ENCODE measurements at places on chromosomes 7 and 10.

- no peak for DNase-seq
Measured at GRCh38 chr10:24910574-24910973, 41.8 kb downstream of the PRTFDC1 start.

DNA sequence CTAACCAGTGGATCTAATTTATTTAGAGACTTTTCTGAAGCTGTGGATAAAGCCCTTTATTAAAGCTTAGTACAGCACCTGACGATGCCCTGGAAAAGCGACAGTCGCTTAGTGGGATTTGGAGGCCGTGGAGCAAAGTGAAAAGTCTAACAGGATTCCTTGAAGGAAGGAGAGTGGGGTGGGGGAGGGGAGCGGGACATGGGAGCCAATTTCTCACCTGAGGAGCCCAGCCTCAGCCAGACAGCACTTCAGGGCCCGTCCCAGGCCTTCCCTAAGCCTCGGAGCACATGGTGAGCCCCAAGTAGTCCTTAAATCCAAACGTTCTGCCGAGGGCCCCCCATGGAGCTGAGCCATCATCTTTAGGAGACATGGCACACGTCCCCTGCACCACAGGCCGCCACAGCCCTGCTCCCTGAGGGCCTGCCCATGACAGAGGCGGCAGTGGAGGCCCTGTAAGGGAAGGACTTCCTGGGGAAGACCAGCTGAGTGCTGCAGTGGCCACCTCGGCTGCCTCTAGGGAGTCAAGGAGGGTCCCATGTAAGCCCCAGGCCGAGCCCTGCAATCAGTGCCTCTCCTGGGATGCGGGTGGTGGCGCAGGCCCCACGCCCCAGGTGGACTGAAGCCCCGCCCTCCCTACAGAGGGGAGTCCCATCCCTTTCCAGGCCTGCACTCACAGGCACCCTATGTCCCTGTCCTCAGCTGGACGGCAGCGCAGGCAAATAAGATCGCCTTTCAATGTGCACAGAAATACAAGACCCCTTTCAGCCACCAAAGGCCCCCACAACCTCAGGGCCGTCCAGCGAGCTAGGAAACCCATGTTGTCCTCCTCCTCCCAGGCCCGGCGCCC, 187.0 kb downstream of the MAD1L1 start:
- DNase-seq: no peak

DNA sequence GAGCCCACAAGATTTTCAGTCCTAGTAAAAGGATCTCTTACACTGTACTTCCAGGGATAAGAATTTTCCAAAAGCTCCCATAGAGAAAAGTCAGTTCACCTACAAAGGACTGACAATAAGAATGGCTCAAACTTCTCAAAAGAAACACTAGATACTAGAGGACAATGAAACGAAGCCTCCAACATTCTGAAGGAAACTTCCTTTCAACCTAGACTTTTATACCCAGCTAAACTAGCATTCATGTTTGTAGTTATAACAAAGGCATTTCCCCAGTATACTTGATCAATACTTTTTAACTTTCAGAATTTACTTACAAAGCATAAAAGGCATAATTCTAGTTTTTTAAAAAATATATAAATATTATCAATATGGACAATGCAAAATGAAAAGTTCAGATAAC, 41.0 kb upstream of the DNAAF5 start:
- no peak for DNase-seq

DNA sequence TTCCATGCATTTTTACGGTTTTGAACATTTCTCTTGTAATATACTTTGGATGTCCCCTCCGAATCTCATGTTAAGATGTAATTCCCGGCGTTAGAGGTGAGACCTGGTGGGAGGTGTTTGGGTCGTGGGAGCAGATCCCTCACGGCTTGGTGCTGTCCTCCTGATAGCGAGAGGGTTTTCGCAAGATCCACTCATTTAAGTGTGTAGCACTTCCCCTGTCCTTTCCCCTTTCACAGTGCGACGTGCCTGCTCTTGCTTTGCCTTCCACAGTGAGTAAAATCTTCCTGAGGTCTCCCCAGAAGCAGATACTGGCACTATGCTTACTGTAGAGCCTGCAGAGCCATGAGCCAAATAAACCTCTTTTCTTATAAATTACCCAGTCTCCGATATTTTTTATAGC, 6.6 kb downstream of the GPR141 start:
- DNase-seq: no peak

DNA sequence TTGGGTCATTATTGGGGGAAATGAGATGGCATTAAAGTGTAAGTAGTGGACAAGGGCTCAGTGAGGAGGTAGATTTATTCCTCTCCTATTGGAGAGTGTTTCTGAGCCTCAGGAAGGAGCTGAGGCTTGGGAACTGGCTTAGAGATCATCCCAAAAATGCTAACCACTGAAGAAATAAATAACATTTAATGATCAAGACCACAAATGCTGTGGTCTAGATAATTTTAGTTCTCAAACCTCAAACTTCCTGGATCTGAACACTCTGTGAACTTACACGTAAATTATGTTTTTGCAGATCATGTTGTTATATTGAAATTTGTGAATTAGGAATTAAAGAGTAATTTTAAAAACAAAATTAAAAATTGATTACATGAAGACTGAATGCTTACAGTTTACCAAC, 27.3 kb downstream of the MDFIC start:
- DNase-seq: no peak

GRCh38 chr7:111732923-111733322, 170.6 kb upstream of the IMMP2L start:
- no peak for DNase-seq

DNA sequence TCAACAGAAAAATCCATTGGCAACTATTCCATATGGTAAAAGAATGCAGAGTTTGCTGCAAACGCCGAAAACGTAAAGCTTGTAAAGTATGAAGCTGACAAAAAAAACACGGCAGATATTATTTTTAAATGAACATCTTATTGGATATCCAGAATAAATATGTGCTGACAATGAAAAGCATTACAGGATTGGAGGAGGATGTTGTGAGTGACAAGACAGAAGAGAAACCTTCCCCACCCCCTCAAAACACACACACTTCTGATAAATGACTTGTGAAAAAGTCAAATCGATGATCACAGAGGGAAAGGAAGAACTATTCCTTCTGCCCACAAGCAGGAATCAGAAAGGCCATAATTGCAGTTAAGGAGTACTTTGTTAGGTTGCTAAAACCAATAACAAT, 14.6 kb downstream of the FAM131B start:
- DNase-seq: no peak

- DNase-seq: no peak
Measured at GRCh38 chr10:116452338-116452720, 24.7 kb downstream of the PNLIPRP3 start.

GRCh38 chr10:17510242-17510908, 56.0 kb upstream of the ST8SIA6 start:
- no peak for DNase-seq

GRCh38 chr10:19825700-19826099, 9.5 kb downstream of the PLXDC2 start:
- no peak for DNase-seq

DNA sequence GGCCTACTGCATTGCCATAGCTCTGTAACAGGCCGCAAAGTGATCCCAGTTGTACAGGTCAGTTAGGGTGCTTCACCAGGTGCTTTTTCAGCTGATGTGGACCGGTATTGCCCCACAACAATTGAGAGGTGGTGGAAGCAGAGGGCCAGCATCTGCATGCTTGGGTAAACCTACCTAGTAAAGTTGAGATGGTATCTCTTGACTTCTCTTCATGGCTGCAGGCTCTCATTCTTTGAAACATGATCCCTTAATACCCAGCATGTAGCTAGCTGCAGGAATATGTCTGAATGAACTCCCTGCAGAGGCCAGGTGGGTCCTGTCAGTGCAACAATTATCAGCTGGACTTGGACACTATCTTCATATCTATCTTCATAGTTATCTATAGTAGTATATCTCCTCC, 60.7 kb upstream of the CCDC6 start:
- DNase-seq: no peak

GRCh38 chr7:97770850-97771249, 39.0 kb downstream of the TAC1 start:
- DNase-seq: no peak

GRCh38 chr7:131586259-131586658, 29.8 kb upstream of the PODXL start:
- no peak for DNase-seq

- no peak for DNase-seq
Measured at GRCh38 chr7:91720260-91720937, 160.1 kb downstream of the MTERF1 start.

DNA sequence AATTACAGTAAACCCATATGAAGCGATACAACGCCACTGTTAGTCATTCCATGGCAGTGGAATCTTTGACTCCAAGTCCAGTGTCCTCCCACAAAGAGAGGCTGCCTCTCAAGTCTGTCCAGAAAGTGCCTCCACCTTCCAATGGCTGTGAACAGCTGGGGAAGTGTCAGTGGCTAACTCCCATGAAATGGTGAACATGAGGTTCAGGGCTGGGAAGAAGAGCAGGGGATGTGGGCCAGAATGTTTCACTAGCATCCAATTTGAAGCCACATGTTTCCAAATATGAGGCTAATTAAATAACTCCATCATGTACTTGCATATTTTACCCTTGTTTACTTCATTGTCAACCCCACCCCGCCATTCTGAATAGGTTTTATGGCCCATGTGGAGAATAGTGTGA, 53.1 kb upstream of the CHST15 start:
- DNase-seq: no peak

GRCh38 chr10:75240329-75241076, 4.7 kb upstream of the COMTD1 start:
- DNase-seq: no peak

- DNase-seq: peak; percentile 20
Measured at GRCh38 chr7:87345962-87346371, 503 bp downstream of the CROT start.

- DNase-seq: no peak
Measured at GRCh38 chr10:35208949-35209613, 82.4 kb downstream of the CREM start.

- no peak for DNase-seq
Measured at GRCh38 chr7:80781146-80781545, 137.7 kb downstream of the SEMA3C start.

GRCh38 chr7:100088621-100089457, at the start of gene COPS6:
COPS6 (plus strand) TSS chr7:100088969; CDS start chr7:100088991, 22 bp downstream.
- peak; percentile 79 for DNase-seq

DNA sequence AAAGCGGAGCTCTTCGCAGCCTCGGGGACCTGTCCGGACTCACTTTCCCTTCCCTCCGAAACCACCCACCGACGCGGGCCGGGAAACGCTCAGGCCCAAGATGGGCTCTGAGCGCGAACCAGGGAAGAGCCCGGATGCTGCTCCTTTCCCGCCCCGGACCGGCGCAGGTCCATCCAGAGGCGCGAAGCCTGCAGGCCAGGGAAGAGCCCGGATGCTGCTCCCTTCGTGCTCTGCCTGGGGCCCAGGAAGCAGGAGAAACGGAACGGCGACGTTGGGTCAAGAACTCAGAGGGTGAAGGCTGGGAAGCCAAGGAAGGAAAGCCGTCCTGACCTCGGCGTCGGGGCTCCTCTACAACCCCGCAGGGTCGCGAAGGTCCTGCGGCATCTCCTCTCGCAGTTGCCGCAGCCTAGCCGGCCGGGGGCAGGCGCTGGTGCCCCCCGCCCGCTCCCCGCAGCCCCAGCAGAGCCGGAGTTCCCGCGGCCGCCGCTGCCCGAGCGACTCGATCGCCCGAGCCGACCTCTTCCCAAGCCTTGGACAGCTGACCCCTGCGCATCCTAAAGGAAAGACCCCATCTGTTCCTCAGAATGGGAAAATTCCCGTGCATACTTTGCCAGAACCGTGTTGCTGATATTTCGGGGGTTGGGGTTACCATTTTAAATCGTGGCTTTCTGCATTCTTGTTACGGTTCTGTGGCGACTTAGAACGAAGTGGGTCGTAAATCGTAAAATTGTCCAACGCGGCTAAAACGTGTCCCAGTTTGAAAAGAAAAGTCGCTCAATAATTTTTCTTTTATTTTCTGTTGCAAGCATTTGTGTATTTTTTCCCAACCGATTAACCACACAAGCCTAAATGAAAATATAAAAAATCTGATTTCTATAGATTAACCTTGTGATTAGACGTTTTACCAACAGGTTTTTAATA, 7.5 kb downstream of the HOXA1 start:
- no peak for DNase-seq

DNA sequence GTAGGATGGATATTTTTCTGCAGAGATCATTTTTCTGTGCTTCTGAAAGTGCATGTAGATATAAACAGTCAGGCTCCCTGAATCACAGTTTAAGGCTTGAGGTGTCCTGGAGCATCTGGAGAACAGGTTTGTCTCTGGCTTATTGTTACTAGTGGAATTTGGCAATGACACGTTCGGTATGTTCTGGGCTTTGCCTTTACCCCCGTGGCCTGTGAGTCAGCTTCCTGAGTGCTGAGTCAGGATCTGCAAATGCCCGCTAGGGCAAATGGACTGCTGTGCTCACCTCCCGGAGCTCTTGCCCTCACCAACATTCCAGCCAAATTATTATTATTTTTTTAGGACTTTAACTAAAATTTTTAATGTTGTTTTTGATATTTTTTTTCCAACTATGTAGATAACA, 192.5 kb upstream of the PRSS1 start:
- no peak for DNase-seq

- DNase-seq: no peak
Measured at GRCh38 chr7:13057462-13058200, 370.2 kb downstream of the ARL4A start.

GRCh38 chr7:135939261-135939812, 37.8 kb downstream of the MTPN start:
- no peak for DNase-seq

DNA sequence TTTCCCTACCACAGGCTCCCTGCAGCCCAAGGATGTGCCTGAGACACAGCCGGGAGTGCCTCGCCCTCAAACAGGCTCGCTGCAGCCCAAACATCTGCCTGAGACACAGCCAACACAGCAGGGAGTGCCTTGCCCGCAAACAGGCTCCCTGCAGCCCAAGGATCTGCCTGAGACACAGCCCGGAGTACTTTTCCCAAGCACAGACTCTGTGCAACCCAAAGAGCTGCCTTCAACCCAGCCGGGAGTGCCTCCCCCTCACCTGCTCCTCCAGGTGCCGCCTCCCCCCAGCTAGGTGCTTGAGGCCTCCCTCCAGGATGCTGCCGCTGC, 42.9 kb downstream of the ANTXRL start:
- no peak for DNase-seq

DNA sequence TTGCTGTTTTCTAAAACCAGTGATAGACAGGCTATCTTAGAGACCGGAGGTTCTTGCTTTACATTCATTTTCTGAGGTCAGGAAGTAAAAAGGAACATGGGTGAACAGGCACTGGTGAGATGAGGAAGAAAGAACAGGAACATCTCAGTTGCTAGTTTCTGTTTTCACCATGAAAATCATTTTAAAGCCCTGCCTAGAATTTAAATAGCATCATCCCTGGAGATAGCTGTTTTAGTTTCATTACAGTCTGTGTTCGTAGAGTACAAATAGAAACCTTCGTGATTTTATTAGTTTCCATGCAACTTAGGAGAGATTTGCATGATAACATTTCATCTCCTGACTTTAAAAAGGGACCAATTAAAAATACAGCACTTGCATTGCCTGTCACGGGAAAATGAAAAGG, 14.7 kb downstream of the KCNMA1 start:
- no peak for DNase-seq

GRCh38 chr10:44353128-44353390, 31.8 kb downstream of the CXCL12 start:
- DNase-seq: no peak

- DNase-seq: no peak
Measured at GRCh38 chr10:102133373-102134195, 744 bp downstream of the PPRC1 start.

GRCh38 chr10:37732685-37733084, 124.7 kb downstream of the ZNF248 start:
- DNase-seq: no peak

Data from activated naive CD4-positive, alpha-beta T cell (primary cell).